ENCODE measurements at places on chromosomes 16 and 17. TPM values are rescaled to one million over a fixed set of nuclear protein-coding genes. Genes with fewer than 3 reads are reported as not detected.
A peak's percentile ranks its signal among the peaks of the same experiment; 100 is the strongest.

GRCh38 chr16:8614435-8615029 is 7.0 kb upstream of the METTL22 start:
- no peak for DNase-seq

DNA sequence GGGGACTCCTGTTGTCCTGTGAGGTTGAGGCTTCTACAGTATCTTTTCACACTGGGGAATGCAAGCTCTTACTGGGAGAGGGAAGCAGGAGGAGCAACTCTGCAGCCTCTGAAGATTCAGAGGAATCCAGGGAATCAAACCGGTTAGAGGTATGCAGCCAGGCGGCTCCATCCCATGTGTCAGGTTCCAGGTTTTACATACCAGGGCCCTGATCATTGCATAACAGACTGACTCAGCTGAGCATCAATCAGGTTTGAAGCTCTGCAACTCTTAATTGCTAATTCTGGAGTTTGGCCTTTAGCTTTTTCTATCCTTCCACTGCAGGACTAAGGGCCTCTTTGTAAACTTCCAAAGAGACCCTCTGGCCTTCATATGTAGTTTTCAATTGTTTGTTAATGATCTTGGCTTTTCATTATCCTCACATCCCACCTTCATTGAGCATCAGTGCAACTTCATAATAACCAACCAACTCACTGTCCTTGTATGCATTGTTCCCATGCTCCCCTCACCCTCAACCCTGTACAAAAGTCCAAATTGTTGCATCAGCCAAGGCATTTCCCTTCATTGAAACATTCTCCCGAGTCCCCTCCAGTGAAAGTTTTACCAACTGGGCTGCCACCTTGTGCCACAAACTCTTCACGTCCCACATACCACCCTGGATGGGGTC is 59.7 kb upstream of the DHX40 start:
- no peak for DNase-seq

TIMP2 gene
- total RNA-seq, result 313 TPM

EVI2B gene
- 23.1 TPM for total RNA-seq

GRCh38 chr16:87757841-87758426 is 7.9 kb downstream of the KLHDC4 start:
- no peak for DNase-seq

GRCh38 chr17:9406046-9406606 is 169.5 kb downstream of the STX8 start:
- no peak for DNase-seq

DNA sequence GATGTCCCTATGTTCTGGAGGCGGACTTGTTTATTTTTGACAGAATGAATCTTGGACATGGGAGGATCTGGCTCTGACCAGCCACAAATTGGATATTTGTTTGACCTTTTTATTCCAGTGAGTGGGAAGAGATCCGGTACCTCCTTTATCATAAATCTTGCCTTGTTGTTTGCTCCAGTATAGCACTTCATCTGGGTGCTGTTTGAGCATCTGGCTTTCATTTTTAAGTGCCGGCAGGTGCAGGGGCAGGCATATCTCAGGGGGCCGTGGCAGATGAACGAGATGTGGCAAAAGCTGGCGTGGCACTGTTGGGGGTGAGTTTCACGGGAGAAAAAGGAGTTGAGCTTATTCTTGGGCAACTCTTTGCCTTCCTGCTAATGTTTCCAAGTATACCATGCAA is 37.8 kb downstream of the MSI2 start:
- no peak for DNase-seq

COX6A2 gene
- total RNA-seq, result not detected

YBX2 gene
- total RNA-seq, result 0.74 TPM

CAVIN1 gene
- 406 TPM for total RNA-seq

DNA sequence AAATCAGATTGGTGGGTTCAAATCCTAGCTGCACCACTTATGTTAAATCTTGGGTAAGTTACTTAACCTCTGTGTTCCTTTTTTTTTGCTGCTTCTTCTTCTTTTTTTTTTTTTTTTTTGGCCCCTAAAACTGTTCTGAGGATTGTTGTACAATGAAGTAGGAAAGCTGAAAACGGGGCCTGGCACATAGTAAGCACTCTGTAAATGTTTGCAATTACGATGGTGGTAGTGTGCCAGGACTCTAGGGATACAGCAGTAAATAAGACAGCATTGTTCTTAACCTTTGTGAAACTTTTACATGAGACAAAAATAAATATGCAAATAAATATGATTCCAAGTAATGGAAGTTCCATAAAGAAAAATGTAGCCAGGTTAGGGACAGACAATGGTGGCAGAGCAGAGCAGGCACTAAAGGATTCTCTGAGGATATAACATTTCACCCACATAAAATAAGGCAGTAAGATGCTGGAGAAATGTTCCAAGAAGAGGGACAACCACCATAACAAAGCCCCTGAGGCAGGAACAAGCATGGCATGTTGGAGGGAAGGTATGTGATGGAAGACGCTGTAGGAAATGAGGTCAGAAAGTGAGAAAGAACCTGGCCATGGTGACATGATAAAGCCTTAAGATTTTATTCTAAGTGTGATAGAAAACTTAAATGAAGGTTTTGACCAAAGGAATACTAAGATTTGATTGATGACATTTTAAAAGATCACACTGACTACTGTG is 127.3 kb downstream of the NLK start:
- no peak for DNase-seq

LGALS9 gene
- total RNA-seq, result 221 TPM

- no peak for DNase-seq
Measured at GRCh38 chr17:17728146-17728545, 46.9 kb downstream of the RAI1 start.

GRCh38 chr16:17019366-17019765 is 451.4 kb downstream of the XYLT1 start:
- no peak for DNase-seq

- DNase-seq, result no peak
Measured at GRCh38 chr16:77951788-77952187, 70.6 kb upstream of the CLEC3A start.

- no peak for DNase-seq
Measured at GRCh38 chr17:58411408-58411894, 5.9 kb downstream of the RNF43 start.

DNA sequence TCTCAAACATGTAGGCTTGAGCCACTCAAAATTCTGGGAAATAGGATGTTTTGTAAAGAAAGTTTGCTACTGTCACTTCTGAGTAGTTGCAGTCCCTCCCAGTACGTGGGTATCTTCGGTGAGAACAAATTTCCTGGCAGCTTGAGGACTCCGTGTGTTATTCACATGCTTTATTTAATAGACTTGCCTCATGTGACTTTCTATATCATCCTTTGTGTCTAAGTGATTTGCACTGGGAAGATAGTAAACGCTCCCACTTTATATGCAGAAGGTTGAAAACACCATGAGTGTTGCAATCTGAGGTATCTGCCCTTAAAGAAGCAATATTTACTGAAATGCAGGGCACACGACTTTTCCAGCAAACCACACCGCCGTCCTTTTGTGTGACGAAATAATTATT is 643.7 kb downstream of the MAF start:
- no peak for DNase-seq

DNA sequence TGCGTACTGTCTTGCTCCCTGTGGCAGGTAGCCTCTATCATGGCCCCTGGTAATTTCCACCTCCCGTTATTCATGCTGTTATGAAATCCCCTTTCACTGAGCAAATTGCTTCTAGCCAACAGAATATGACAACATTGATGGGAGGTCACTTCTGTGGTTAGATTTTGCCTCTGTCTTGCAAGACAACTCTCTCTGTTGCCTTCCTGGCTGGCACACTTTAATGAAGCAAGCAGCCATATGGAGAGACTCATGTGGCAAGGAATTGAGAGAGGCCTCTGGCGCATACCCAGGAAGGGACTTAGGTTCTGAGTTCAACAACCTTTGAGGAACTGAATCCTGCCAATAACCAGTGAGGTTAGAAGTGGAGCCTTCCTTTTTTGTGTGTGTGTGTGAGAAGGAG is 51.8 kb upstream of the GPRC5B start:
- no peak for DNase-seq

DNA sequence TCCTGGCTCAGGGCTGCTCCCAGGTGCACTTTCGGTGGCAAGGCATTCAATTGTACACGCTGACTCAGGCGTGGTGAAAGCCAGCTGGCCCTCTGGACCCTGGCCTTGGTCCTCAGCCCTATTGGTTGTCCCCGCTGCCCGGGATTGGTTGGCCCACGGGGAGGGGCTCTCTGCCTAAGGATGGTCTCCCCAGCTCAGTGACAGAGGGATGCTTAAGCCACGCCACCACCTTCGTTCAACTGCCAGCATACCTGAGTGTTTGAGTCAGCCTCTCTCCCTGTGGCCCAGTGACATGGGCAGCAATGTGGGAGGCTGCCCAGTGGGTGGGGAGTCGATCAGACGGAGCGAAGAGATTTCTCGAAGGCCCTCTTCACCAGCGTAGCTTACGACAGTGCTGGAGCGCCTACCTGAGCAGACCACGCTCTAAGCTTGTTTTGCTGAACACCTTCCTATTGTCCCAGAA is 30.3 kb downstream of the IRF8 start:
- peak; percentile 40 for DNase-seq

DNA sequence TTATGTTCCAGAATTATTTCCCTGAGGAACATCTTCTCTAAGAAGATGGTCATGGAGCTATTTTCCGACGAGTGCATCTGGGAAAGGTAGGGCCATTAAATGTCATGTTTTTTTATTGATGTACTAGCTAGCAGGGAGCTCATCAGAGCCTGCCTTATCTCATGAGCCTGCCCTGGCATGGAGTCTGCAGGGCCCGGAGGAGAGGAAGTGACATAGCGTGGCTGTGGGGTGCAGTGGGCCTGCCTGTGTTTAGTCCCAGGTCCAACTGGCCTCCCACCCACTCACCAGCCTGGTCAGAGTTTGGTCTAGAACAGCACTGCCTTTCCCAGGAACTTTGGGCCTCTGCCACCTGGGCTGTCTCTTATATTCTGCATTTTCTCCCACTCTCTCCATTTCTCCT is 389.8 kb downstream of the SNX29 start:
- DNase-seq, result no peak

ATP2A3 gene
- 27.9 TPM for total RNA-seq

SDR42E2 gene
- total RNA-seq, result not detected

GRCh38 chr16:54482892-54483574 is 196.4 kb upstream of the IRX3 start:
- DNase-seq, result no peak

- DNase-seq, result no peak
Measured at GRCh38 chr16:56977216-56977615, 12.1 kb upstream of the NLRC5 start.

HOXB1 gene
- total RNA-seq, result not detected

DNA sequence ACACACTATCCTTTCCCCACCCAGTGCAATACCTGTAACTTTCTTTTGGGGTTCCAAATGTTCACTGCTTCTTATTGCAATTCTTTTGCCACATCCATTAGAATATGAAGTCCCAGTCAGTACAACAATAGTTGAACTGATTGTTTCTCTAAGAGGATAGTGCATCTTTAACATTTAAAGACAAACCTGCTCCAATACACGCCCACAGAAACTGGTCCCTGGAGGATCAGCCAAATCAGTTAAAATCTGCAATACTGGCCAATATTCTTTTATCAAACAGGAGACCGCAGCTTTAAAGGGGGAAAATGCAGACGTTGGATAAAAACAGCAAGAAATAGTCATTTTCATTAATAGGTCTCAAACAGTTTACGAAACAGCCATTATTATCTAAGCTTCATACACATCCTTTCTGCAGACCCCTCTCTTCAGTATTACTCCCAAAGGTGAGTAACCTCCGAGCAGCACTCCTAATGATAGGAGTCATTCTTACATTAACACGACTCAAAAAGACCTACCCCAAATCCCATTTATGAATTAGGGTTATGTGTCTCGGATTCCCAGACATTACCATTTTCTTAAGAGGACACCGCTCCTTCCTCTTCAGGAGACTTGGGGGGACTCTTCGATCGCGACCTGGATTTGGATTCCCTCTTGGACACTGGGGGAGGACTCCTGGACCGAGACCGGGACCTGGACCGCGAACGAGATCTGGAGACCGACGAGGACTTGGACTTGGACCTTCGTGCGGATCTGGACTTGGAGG is 1.4 kb downstream of the SRSF2 start:
- no peak for DNase-seq

GRCh38 chr16:87723226-87723623 is 42.6 kb downstream of the KLHDC4 start:
- DNase-seq, result no peak

Data from upper lobe of left lung (tissue), 6 donors.